ENCODE measurements at places on chromosomes 6 and 20.

DNA sequence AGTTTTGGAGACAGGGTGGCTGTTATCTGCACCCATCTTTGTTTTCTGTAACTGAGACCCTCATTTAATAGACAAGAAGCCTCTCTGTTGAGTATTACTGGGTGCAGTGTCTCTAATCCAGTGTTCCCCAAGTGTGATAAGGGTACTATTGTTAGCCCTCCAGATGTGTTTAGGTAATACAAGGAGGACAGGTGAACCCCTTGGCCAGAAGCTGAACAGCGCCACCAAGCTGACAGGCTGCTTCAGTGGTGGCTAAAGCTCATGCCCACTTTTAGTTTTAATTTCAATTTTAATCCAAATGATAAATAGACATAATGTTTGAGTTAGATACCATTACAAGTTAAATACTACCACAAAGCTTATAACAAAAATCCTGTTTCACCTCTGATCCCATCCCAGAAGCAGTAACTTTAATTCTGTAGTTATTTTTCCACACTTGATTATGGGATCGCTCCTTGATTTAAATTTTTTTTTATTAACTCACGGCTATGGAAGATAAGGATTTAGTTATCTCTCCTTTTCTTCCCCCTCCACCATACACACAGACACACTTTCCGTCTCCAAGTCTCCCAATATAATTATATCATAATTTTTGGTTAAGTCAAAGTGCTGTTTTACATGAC lies 8.4 kb upstream of the STK35 start:
- DNase-seq, result no peak

DNA sequence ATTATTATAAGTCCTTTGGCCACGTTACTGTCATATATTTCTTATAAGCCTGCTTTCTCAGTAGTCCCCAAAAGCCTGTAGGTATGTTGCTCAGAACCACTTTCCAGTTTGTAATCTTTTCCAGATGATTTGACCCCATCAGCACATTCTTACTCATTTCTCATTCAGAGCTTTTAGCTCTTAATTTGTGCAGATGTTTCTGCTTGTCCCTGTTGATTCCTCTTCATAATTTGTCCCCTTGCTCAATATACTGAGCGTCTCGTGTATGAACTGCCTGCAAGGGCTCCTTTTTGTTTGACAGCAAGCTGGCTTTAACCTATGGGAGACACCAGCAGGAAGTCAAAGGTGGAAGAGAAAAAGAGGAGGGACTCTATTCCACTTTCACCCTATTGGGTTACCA lies 733.8 kb upstream of the GJE1 start:
- DNase-seq, result no peak

GRCh38 chr20:13147071-13147963 lies 73.8 kb upstream of the ISM1 start:
- no peak for DNase-seq

DNA sequence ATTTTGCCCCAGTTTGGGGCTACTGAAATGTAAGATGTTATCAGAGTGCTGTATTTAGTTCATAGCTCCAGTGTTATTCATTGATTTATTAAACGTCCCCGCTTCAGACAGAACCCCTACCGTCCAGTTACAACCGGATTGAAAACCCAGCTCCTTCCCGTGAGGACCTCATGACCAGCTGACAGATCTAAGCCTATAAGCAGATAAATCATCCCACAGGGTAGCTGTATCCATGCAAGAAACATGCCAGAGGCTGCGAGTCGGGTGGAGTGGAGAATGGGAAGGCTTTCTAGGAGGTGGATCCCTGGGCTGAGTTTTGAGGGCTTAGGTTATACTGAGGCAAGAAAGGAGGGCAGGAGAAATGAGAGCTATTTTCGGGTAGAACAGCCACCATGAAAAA lies 260.0 kb downstream of the ARID1B start:
- DNase-seq, result no peak

DNA sequence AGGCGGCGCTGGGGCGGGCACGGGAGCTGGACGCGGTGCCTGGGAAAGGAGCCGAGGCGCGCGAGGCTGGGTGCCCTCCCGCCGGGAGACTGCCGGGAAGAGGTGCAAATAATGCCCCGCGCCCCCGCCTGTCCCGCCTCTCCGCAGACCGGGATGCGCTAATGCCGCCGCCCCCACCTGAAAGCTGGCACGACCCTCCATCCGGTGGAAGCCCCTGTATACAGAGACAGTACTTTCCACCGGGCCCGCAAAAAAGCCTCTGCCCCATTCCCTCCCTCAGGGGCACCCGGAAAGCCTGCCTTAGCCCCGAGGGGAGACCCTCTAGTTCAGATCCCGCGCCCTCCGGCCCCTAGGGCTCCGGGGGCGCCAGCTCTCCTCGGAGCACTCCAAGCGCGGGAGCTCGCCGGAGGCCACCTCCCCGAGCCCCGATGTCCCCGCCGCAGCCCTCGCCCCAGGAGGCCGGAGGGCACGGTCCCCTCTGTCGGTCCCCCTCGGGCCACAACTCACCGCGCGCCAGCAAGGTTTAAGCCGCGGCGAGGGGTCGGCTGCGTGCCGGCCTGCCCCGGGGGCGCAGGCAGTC lies 1.2 kb downstream of the GRM4 start:
- DNase-seq, result no peak

DNA sequence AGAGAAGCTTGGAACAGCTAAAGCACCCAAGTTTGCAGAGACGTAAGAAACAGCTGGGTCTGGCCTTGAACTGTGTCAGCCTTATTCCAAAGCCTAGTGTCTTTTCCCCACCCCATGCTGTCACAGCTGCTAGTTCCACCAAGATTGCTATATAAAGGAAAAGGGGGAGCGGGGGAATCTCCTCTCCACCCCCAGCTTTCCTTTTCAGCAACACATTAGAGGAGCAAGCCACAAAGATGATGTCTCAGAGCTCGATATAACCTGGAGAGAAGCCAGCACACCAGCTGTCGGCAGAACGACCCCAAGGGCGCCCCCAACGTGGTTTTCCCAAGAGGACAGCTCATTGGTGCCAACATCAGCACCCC lies 36.5 kb downstream of the ATP9A start:
- peak; percentile 84 for DNase-seq

GRCh38 chr6:63418741-63419140 lies 99.0 kb upstream of the LGSN start:
- no peak for DNase-seq

GRCh38 chr6:105882121-105882803 lies 203.9 kb upstream of the PRDM1 start:
- peak; percentile 76 for DNase-seq

DNA sequence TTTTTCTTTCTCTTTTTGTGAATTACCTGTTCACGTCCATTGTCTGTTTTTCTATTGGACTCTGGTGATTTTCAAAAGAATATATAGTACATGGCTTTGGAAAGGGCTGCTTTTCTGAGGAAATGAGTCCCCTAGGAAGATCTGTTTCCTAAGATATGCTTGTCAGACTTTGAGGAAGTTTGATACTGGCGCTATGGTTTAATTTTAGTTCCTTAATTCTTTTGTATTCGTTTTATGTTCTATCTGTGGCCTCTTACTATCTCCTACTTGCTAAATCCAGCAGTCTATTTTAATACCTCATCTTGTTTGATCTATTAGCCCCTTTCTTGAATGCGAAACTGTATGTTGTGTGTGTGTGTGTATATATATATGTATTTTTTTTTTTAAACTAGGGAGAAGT lies 101.9 kb downstream of the LIN28B start:
- no peak for DNase-seq

DNA sequence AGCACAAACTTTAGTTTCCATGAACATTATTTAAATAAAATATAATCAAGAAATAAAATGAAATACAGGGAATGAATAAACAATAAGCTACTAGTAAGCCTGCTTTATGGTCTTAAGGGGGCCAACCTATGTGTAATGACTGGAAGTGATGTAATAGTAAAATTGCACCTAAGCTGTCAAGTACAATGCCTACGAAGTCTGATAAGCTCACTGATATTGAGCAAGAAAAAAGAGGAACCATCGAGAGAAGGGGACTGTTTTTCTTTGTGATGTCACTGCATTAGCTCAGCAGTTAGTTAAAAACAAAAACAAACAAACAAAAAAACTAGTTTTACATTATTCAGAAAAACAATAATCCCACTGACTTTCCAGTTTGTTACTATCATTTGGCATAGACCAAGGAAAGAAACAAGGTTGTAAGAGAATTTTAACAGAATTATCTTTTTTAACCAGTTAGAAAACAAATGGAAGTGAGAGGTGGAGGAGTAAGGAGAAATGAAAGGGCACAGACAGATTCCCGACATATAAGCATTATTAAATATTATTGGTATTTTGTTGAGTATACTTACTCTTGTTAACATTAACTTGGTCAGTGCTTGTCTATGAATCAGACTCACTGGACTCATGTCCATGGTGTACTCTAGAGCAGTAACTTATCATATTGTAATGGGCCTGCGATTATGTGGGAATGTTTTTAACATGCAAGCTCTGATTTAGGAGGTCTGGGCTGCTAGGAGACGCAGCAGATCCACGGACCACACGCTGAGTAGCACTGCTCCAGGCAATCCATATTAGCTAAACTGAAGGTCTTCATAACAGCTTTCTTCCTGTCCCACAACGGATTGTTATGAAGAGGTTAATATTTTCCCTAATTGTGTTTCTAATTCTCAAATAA lies 99.6 kb upstream of the HMGCLL1 start:
- DNase-seq, result no peak

DNA sequence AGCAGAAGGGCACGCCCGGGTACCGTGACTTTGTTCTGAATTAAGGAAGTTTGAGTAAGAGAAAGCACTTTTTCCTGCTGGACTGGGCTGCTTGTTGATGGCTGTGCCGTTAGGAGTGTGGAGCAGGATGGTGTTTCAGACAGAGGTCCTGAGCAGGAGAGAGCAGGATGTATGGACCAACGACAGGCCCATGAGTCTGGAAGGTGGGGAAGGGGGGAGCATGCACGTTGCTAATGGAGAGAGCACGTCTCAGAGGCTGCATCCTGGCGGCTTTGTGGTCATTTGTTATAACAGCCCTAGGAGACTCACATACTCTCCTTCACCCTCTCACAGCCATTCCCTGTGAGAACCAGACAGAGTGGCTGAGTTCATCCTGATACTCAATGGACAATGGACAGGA lies 56.8 kb downstream of the PHACTR3 start:
- no peak for DNase-seq

GRCh38 chr6:99344289-99344688 lies 5.2 kb downstream of the FAXC start:
- no peak for DNase-seq

DNA sequence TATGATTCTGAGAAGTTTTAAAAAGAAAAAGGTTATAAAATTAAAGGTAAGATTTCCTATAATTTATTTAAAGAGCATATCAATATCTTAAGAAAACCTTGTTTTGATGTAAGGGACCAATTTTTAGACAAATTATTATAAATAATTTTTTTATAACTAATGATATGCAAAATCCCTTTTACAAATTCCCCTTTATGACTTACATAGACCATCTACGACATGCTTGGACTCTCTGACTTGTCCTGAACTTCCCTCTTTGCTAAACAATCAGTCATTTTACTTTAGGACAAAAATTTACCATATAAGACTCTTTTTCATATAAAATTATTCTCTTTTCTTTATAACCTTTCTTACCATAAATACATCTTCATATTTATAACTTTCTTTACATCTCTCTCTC lies 15.3 kb upstream of the ANGPT4 start:
- DNase-seq, result no peak

GRCh38 chr20:31815408-31816188 lies 3.6 kb upstream of the MYLK2 start:
- peak; percentile 63 for DNase-seq

DNA sequence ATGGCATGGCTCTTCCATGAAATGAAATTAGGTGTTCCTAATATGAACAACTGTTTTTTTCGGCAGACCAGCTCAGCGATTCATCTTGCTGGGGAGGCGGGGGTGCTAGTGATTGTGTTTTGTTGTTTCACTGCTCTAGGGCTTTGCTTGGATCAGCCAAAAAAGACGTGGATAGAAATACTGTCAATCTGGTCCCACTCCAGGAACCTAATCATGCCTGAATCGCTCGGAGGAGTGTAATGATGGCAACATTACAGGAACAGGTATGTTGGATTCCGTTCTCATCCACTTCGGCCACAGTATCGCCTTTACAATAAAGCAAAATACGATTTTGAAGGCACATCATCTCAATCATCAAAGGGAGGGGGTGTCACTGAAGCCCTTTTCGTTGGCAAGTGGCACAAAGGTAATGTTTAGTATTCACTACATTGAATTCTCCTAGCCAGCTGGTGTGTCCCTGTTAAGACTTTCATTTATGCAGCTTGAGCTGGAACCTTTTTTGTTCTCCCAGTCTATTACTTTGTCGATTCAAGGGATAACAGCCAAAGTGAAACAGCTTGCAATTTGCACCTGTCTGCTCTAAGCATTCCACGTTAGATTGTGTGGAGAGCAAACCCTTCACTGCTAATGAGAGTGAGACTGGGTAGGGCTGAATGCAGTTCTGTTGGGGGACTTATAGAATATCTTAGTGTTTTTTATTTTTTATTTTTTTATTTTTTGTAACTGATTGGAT lies 477.7 kb downstream of the TFAP2A start:
- DNase-seq, result no peak

DNA sequence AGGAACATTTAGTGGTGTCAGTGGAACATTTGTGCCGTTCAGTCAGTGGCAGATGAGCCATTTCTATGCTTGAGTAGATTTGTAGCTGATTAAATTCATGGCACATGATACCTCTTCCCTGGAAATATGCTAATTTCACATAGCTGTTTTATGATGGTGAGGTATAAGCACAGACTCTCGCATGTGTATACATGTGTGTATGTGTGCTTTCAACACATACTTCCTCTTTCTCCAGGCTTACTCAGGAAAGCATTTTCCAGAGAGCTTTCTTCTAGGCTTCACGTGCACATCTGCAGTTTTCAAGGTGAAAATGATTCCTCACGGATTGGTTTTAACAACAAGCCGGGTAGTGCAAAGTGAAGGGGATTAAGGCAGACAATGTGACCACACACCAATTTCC lies 396.5 kb downstream of the HDGFL1 start:
- DNase-seq, result no peak

DNA sequence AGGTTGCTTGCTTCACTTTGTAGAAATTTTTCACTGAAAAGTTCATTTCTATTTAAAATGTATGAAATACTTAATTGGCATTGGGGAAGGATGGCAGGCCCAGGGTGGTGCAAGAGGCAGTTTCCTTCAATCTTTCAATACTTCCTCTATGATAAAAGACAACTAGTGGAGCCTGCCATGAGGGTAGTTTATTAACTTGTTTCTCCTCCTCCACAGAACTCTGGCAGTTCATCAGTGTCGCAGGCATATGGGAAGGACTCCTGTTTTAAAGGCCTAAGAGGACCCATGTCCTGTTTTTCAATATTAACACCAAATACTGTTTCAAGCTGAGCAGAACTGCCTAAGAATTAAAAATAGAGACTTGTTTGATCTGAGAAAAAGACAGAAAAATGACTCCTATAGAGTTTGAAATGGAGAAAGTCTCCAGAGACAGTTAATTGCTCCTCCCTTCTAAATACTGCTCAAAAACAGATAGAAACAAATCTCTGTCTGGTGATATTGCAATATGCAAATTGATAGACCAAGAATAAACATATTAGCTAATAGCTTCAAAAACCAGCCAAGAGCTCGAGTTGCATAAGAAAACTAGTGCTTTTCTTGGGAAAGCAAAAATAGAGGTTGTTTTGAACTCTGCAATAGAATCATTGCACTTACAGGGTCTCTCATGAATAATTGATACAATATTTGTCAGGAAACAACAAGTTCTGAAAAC lies 665.7 kb upstream of the SLC35B3 start:
- DNase-seq, result no peak

All from tongue (tissue), 3 donors.